ENCODE measurements at places on chromosomes 7 and 10.

DNA sequence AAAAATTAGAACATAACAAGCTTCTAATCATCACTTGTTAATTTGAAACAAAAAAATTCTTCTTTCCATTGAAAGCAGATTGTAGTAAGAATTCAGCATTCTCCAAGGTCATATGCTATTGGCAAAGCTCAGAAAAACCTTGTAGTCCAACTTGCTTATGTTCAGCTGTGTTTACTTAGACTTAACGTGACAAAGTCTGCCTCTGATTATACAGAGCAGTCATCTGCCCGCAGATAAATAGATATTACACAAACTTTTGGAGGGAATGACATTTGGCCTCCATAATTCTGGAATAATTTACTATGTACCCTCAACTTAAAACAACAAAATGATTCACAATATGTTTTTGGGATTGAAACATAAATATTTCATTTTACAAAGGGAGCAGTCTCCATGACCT, 45.8 kb downstream of the MKX start:
- DNase-seq, result no peak

DNA sequence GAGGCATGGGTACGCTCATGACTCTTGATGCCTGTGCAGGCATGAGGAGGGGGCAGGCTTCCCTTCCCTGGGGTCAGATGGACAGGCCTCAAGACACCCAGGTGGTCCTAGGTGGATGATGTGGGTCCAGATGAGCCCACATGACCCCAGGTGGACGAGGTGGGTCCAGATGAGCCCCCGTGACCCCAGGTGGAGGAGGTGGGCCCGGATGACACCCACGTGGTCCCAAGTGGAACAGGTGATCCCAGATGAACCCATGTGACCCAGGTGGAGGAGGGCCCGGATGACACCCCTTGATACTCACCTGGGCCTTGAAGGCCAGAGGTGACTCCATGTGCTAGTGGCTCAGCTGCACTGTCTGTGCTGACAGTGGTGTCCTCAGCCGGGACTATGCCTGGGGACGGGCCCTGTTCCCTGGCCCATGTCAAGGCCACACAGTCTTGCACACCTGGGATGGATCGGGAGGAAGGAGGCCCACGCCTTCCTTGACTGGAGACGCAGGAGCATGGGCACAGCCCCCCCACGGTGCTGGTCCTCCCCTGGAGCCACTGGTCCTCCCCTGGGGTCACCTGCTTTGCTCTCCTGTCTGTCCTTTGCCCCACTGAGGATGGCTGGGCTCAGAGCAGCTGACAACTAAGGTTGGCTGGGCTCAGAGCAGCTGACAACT, 3.2 kb downstream of the PRAP1 start:
- DNase-seq, result no peak

DNA sequence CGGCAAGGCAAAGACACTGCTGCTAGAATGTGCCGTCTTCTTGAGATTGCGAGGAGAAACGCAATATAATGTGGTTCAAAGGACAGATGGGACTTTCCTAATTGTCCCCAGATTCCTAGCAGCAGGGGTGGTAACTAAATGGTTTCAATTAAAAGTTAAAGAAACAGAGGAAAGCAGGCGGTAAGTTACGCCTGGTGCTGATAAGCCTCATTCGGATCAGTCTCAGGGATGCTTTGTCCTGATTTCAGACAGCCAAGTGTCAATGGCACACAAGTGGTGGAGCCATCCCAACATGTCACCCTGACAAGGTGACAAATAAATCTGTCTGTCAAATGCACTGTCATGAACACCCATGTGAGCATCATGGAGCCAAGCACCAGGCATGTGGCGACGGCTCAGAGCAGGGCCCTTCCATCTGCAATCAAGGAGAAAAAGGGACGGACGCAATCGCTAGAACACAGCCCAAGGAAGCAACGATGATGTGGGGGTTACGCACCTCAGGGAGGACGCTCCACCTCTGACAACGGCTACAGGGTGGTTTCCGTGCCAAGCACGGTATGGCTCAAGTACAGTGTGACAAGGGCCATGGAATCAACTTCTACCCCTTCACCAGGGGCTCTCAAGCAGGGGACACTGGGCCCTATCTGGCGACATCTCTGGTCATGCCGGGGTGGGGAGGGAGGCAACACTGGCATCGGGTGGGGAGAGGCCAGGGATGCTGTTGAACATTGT, 66.2 kb downstream of the CTBP2 start:
- DNase-seq, result no peak

DNA sequence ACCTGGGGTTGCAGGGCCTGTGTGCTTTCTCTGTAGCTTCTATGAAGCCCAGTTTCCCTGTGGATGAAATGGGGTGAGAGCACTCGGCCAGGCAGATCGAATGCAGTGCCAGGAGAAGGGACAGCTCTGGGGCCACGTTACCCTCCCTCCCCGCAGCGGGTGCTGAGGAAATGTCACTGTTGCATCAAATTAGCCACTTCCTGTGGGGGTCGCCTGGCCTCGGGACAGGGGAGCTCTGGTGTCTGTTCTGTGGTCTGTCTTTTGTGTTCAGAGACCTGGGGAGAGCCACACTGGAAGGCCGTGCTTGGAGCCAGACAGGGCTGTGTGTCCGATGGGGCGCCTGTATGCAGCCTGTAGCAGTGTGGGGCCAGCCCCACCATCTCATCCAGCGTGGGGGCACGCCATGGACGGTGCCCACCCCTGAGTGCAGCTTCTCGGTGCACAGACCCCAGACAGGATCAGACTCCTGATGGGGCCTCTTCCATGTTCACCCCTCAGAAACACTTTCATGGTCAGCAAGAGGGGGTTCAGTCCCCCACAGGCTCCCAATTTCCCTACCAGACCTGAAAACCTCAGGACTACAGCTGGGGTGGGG, 13.6 kb downstream of the TTYH3 start:
- peak; percentile 52 for DNase-seq

DNA sequence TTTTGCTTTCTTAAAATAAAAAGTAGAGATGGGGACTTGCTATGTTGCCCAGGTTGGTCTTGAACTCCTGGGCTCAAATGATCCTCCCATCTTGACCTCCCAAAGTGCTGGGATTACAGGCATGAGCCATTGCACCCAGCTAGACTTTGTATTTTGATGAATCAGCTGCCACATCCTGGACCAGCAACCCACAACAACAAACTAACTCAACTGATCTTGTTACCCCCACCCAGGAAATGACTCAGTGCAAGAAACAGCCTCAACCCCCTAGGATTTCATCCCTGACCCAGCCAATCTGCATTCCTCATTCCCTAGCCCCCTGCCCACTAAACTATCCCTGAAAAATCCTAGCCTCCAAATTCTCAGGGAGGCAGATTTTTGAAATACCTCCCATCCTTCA, 123.8 kb downstream of the IPMK start:
- DNase-seq, result no peak

GRCh38 chr7:47322731-47323130, 259.2 kb downstream of the TNS3 start:
- no peak for DNase-seq

DNA sequence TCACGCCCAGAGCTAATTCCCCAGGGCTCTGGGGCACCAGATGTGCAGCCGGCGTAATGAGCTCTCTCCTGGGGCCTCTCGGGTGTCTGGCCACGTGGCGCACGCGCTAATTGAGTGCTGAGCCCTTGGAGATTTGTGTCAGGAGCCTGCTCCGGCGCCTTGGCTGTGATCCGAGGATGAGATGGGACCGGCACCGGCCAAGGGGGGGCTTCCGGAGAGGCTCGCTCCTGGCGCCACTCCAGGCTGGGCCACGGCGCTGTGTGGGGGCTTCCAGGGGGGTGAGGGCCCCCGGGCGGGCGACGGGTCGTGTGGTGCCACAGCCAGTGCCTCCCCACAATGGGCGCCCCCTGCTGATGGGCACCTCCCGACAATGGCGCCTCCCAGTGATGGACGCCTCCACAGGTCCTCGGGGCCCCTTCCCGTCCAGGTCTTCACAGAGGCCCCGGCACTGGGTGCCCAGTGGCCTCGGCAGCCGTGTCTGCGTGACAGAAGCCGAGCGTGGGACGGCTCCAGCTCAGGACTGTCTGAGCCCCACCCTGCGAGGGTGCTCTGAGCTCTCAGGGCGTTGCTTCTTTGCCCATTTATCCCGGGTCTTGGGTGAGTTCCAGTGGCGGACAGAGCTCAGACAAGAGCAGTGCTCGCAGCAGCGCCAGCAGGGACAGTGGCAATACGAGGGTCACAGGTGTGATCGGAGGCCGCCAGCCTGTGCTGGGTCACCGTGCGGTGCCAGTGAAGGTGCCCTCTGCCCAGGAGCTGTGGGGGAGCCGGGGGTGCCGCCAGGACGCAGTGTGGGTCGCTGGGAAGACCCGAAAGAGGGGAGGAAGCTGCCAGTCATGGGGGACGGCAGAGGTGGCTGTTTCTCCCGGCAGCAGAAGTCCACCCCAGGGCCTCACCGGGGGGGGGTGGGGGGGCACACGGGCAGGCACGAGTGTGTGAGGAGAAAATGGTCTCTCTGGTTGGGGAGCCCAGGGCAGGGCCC, 8.2 kb upstream of the NKX6-2 start:
- DNase-seq, result no peak

DNA sequence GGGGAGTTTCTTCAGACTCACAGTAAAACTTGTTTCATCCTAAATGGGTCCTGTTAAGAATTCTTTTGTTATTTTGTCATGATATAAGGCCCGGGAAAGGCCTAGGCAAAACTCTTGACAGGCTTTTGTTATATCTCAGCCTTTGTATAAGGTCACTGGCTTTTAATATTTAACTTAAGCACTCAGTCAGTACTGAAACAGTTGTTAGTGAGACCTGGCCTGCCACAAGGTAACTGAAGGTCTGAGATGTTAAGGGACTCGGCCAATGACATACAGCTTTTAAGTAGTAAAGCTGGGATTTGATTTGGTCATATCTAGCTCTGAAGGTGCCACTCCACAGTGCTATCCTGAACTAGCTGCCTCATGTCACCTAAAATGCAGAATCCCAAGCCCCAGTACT, 57.2 kb upstream of the STEAP4 start:
- no peak for DNase-seq

- no peak for DNase-seq
These were observed 82.9 kb downstream of the GALNT11 start for GRCh38 chr7:152108359-152108758.

DNA sequence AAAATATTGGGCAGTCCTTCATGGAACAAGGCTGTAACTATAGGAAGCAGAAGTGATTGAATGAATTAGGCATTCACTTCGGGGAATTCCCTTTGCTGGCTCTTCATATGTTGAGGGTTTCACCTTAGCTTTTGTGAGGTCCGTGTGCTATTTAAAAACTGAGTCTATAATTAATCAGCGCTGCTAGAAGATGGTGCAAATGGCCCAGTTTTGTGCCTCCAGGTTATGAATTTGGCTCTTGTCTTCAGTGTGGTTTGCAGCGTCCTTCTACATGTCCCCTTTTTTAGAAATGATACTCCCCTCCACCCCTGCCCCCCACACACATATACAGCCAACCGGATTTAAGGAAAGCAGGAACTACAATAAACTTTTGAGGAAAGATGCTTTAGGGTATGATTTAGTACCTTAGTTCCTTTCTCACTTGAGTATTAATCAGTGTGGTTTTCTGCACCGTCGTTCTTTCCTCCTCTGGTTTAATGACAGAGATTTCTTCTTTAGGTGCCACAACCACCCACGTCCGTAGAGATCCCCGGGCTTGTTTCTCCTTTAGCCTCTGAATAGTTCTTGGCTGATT, 110.6 kb upstream of the SAMD8 start:
- DNase-seq, result no peak

- no peak for DNase-seq
These were observed 223.7 kb downstream of the LHFPL3 start for GRCh38 chr7:104552102-104552501.

GRCh38 chr10:27534161-27534700, 30.1 kb downstream of the RAB18 start:
- no peak for DNase-seq

DNA sequence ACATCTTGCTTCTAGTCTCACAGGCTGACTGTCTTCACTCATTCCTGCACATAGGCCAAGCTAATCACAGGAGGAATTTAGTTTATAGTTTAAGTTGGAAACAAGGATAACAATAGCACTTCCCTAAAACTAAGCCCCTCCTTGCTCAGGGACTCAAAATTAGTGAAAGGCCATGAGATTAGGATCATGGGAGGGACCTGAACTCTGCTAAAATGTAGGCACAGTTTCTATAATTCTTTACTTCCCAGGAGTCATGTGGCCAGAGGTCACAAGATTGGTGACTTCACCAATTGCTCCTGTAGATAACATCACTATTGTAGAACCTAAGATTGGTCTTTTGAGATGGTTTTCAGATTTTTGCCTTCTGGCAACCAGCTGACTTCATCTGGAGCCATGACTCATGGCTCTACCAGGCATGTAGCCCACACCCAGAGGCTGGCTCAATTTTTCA, 14.8 kb upstream of the UPP1 start:
- no peak for DNase-seq

GRCh38 chr7:135942614-135943013, 34.5 kb downstream of the MTPN start:
- no peak for DNase-seq

DNA sequence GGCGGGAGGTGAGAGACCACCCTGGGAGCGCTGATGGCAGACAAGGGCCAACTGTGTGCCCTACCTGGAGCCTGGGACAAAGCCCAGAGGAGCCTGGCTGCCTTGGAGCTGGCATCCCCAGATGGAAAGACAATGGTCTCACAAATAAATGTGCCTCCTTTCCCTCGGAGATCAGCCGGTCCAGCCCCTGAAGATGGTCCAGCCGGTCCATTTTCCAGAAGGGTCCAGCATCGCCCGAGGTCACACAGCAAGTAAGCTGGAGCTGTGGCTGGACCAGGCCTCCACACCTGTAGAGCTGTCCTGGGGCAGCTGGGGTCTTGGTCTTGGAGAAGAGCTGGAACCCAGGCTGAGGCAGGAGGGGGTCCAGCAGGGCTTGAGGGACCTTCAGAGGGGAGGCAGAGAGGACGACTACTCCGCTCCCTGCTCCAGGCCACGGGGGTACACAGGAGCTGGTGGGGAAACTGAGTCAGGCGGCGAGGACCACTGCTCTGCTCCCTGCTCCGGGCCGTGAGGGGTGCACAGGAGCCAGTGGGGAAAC, 3.6 kb downstream of the ELFN1 start:
- DNase-seq, result no peak

GRCh38 chr7:134878746-134879357, 99.4 kb downstream of the CALD1 start:
- DNase-seq, result no peak

GRCh38 chr10:4301291-4302045, 516.5 kb upstream of the KLF6 start:
- DNase-seq, result no peak

DNA sequence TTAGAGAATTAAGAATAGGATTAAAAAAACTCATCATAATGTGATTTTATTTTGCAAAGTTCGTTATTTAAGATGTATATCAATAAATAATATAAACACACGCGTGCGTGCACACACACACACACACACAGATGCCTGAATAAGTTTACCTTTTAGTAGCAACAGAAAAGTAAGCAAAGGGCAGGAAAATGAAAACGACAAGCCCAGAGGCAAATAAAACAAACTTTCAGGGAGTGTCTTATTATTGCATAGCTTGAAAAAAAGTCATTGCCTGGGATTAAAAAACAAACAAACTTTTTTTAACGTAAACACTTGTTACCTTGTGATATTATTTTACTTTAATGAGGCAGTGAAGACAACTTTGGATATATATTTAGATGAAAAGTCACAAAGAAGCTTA, 226.4 kb downstream of the BAMBI start:
- DNase-seq, result no peak

- no peak for DNase-seq
These were observed 388.2 kb upstream of the CELF2 start for GRCh38 chr10:10629512-10629911.
